NCI-H2029 treated with DMSO at 0.1 percent for 48 hours (cell line): ENCODE measurements at places on chromosomes 5 and 9.

GRCh38 chr5:172802567-172803176 is 31.4 kb upstream of the ERGIC1 start:
- DNase-seq = no peak

GRCh38 chr9:14251154-14252071 is 62.5 kb downstream of the NFIB start:
- DNase-seq = peak; percentile 54

- no peak for DNase-seq
Observed at GRCh38 chr9:127450243-127450760, 904 bp downstream of the RPL12 start.

- DNase-seq = no peak
Observed at GRCh38 chr9:7778851-7779600, 20.6 kb downstream of the DMAC1 start.

DNA sequence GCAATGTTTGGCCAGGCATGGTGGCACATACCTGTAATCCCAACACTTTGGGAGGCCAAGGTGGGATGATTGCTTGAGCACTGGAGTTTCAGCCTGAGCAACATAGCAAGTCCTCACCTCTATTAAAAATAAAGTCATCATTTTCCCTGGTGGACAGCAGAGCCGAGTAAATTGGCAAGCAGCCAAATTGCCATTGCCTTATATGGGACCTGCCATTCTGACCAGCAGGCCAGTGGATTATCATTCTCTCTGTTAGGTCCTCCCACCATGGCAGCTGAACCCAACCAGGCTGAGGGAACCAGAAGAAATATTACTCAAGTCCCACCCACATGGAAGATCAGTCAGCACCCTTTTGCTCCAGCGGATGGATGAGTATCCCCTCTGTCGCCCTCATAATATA is 1829.9 kb downstream of the EFNA5 start:
- no peak for DNase-seq

- DNase-seq = no peak
Observed at GRCh38 chr9:87227456-87227855, 270.2 kb upstream of the DAPK1 start.

DNA sequence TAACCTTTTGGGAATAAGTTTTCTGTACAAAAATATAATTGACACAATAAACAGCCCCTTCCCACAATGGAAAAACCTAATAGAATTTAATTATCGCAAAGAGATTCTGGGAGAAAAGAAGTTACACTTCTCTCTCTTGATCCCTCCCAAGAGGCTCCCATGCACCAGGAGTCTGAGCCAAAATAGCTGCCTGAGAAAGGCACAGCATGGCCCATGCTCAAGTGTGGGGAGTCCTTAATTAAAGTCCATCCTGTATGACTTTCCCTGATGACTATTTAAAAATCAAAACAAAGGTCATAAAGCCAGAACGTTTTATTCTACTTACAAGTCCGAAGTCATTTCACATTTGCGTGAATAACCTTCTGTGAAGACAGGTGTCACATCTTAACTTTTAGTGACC is 155.1 kb downstream of the SPOCK1 start:
- DNase-seq = no peak

GRCh38 chr5:78482948-78483347 is 122.5 kb downstream of the SCAMP1 start:
- DNase-seq = peak; percentile 15

DNA sequence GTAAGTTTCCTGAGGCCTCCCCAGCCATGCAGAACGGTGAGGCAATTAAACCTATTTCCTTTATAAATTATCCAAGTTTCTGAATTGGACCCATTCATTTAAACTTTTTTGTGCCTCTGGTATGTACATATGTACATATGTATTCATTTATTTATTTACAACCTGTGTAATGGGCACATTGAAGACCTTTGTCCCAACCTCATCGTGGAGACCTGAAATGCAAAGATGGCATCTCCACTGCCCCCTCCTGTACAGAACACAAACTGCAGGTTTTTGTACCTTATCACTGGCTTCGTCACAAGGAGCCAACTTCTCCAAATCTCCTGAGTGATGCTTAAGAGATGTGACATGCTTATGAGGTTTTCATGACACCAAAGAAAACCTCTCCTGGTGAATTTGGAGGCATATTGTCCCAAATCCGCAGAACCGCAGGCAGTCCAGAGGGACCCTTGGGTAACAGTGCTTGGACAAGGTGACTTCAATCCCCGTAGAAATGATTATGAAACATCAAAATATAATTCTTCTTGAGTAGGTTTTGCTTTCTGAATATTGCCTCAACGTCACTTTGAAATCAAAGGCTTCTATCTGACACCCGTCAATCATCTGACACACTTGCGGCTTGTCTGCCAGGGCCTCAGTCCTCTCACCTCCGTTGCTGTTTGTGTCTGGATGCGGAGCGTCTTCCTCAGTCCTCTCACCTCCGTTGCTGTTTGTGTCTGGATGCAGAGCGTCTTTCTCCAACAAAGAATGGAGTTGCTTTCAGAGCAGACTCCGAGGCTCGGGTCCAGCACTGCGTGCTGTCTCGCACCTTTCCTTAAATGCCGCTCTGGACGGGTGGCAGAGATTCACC is 135.0 kb upstream of the IRX4 start:
- no peak for DNase-seq

DNA sequence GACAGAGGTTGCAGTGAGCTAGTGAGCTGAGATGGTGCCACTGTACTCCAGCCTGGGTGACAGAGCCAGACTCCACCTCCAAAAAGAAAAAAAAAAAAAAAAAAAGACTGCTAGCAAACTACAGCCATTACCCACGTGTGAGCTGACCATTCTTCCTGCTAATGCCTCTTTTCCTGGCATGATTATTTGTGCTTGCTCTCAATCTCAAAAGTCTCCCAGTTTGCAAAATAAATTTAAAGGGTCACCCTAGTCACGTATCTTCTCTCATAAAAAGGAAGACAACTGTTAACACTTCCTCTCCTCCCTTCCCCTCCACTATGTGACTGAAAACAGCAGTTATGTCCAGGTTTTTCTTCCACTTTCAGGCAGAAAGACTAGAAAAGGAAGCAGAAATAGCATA is 37.2 kb downstream of the TRIM36 start:
- no peak for DNase-seq

DNA sequence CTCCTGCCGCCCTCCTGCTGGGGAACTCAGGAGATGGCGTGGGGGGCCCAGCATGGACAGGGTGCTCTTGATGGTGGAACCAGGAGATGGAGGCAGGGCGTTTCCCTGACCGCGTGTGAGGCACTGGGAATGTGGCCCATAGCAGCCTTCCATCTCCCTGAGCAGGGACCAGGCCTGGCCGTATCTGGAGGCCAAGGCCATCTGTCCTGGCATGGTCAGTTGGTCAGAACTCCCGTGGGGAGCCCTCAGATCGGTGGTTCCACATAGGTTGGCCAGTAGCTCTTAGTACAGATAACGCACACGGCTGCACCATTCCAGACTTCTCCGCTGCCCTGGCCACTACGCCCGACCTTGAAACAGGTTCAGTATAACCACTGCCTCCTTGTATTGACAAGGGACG is 77.6 kb downstream of the KCNT1 start:
- DNase-seq = no peak

DNA sequence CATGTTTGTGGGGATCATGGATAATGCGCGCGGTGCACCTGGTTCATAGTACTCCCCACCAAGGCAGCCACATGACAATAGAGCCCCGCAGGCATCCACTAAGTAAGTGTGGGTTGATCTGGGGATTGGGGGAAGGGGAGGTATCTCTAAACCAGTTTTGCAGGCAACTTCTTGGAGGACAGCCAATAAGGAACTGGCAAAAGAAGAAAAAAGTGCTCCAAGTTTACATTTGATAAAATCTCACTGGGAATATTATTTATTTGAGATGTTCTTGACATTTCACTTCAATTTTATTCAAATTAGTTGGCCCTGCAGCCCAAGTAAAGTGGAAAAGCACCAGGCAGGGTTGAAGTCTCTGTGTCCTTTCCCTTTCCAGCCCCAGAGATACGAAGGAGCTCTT is 8.5 kb downstream of the FBP1 start:
- no peak for DNase-seq

DNA sequence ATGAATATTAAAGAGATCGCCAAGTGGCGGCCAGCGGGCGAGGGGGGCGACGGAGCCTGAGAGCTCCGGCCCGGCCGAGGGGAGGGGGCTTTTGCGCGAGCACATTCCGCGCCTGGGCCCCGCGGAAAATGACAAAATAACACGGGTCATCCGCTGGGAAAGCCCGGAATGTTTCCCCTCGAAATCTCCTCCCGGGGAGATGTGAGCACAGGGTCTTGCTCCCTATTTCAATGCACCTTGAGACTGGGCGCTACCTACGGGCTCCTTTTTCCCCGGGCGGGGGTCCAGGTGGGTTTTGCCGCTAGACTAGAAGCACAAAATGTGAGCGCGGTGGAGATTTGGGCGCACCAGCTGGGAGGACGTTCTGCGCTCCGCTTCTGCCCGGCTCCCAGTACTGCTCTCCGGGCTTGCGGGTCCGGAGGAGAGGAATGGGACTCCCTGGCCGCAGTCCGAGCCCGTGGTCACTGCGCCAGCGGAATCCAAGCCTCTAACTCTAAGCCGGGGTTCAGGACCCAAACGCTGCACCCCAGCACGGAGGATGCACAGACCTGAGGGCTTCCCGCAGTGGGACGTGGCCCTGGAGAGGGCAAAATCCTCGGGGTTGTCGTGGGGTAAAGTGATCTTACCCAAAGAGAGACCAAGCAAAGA is 2.8 kb upstream of the PRDM12 start:
- no peak for DNase-seq

DNA sequence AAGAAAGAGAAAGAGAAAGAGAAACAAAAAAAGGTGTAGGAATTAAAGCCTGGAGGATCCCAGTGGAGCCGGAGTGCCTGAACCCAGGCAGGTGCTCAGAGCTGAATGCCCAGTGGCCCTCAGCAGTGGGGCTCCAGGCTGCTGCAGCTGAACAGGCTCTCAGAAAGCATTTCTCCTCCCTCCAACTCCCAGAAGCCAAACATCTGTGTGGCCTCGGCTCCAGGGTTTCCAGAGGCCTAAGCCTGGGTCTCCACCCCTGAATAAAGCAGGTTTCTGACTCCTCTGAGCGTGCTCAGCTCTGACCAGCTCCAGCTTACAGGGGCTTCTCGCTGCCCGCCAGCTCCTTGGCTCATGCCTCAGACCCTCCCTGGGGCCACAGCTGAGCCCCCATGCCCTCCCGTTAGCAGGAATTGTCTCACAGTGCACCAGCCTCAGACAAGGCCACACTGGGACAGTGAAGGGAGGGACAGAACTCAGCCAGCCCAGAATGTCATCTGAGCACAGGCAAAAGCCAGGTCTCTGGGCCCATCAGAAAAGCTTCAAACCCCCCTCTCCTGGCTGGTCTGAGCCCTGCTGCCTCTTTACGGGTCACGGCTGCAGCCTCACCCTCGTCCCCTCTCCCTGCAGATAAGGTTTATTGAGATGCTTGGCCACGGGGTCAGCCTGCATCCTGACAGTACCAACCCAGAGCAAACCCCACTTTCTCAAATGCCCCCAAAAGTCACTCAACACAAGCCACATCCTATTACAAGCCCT is 114.4 kb upstream of the PPP1R26 start:
- DNase-seq = no peak

GRCh38 chr9:91089405-91090129 is 272.2 kb downstream of the AUH start:
- DNase-seq = no peak

DNA sequence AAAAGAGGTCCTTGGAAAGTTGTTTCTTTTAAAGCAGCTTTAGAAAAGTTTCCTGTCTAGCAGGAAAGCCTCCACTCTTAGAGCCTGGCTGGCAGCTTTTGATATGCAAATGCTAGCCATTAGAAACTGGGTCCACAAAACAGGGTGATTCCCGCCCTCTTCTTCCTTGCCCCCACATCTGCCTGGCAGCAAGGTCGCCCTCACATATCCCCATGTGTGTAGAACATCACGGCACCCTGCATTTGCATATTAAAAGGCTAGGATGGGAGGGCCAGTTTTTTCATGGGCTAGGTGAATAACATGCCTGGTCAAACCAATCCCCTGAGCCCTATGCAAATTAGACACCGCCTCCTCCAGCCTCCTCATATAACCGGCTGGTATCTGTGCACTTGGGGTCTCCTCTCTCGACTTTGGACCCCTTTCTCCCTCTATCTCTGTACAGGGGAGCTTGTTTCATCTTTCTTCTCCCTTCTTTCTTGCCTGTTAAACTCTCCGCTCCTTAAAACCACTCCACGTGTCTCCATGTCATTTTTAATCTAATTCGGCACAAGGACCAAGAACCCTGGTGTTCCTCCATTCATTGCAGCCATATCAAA is 426.8 kb upstream of the CTNND2 start:
- DNase-seq = no peak

- no peak for DNase-seq
Observed at GRCh38 chr5:91025449-91025848, 357.7 kb downstream of the ARRDC3 start.

DNA sequence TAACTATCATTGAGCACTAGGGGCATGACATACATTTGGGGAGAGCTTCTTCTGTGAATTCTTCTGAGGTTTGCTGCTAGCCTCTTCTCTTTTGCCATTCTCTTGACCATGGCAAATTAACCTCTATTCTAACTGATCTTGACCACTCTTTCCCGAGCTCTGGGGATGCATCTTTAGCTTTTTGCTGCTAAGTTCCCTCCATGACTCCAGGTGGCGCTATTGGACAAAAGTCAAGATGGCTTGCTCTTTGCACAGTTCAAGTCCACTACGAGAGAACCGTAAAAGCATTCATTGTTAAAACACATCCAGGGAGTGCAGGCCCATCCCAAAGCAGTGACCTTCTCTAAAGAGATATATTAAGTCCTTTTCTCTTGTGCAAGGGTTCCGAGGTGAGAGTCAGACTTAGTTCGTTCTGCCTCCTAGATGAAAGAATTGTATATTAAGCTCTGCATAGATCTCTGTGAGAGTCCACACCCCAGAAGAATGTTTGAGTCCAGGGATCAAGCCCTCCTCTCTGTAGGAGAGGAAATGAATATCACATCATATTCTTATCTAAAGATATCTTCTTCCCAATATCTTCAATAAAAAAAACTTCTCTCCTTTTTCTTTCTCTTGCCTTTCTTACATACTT is 1152.9 kb upstream of the CDH6 start:
- DNase-seq = peak; percentile 58

GRCh38 chr9:129183495-129184218 is 5.6 kb upstream of the IER5L start:
- DNase-seq = no peak

DNA sequence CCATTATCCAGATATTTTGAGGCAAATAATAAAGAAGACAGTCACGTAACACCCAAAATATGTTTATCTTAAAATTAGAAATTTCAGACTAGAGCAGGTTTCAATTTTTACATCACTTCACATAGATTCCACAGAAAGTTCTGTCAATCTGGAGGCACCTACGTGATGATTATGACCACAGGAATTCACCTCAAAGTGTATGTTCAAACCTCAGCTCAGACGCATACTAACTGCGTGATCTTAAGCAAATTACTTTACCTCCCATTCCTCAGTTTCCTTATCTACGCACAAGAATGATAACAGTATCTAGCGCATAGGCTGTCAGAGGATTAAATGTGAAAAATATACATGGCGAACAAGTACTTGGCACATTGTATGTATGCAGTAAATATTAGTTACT is 5.9 kb upstream of the CDH6 start:
- DNase-seq = no peak

- DNase-seq = peak; percentile 85
Observed at GRCh38 chr9:93974151-93974550, 19.0 kb upstream of the BARX1 start.

GRCh38 chr5:170573660-170574059 is 69.8 kb downstream of the KCNIP1 start:
- DNase-seq = no peak
